ENCODE measurements at places on chromosomes 6 and 20.

DNA sequence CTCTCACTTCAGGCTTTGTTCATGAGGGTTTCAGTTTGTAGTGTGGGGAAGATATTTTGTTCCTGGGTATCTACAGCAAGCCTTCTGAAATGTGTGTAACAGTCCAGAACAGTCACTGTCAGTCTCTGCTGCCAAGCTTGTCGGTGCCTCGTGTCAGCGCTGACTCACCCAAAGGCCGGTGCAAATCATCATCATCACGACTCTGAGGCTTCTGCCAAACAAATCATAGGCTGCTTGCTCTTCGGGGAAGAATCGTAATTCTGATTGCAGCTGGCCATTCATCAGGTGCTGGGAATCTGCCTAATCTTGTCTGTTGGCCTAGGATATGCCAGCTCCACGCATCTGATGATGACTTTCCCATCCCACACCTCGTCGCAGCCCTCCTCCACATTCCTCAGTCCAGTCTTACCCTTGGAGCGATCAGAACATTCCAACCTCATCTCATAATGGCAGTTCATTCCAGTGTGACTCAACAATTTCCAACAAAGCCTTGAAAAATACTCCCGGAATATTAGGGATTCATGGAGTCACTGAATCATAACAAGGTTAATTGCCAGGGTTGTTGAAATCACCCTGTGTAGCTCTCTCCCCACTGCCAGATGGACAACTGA, 40.9 kb downstream of the ALDH8A1 start:
- no peak for DNase-seq

GRCh38 chr20:23314699-23315098, 35.9 kb upstream of the NXT1 start:
- no peak for DNase-seq

DNA sequence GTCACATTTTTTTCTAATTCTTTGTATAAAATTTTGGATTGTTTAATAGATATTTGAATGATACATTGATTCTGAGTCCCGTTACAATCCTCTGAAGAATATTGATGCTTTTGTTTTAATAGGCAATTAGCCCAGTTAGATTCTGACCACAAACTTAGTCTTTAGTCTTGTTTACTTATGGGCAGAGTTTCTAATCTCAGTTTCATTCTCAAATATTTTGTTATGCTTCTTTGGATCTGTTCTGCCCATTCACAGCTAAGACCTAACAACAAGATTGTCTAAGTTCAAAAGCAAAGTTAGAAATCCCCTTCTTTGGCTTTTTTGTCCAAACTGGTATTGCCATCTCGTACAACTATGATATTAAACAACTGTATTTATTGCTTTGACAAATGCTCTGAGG, 58.0 kb downstream of the TBXT start:
- no peak for DNase-seq

DNA sequence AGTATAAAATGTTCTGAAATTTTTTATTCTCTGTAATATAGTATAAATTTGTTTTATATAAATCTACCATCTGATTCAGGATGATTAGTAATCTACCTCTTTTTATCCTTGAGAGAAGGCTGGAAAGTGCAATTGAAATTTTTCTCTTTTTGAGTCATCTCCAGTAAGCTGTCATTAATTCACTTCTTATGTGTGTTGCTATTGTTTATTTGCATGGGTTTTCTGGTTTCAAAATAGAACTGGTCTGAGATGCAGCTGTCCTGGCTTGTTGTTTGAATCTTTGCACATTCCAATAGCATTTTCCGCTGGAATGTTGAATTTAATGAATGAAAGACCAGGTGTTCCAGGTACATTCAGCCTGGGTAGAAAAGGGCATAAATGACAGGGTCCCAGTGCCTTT, 24.3 kb upstream of the TAB2 start:
- DNase-seq: no peak

GRCh38 chr20:8633366-8633765, 435.5 kb upstream of the PLCB4 start:
- no peak for DNase-seq

GRCh38 chr6:28724395-28724794, 198.7 kb downstream of the GPX5 start:
- DNase-seq: no peak

GRCh38 chr6:164087211-164087610, 672.7 kb downstream of the QKI start:
- no peak for DNase-seq

- no peak for DNase-seq
These were observed 793 bp upstream of the FAM50B start for GRCh38 chr6:3848380-3848779.

GRCh38 chr20:16390991-16391390, 182.3 kb downstream of the KIF16B start:
- DNase-seq: no peak

DNA sequence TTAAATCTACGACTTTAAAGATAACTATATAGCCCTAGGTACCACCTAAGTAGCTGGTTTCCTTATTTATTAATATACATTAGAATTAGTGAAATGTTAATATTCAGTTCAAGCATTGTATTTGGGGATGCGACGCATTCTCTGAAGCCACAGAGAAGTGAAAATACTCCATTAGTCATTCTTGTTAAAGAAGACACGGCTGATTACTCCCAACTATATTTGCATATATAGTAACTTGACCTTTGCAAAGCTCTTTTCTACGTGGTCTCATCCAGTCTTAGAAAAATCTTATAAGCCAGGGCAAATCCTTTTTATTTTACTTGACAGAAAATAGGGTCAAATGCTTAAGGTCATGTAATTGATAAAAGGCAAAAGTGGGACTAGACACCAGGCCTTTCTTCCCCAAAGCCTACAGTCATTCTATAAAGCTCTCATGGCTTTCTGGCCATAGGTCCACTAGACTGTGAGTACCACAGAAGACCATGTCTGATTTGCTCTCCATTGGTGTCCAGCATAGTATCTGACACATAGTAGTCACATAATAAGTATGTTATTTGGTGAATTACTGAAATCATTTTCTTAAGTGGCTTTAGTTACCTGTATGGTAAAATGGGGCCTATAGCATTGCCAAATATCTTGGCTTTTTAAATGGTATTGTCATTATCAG, 11.3 kb downstream of the ZHX3 start:
- no peak for DNase-seq

DNA sequence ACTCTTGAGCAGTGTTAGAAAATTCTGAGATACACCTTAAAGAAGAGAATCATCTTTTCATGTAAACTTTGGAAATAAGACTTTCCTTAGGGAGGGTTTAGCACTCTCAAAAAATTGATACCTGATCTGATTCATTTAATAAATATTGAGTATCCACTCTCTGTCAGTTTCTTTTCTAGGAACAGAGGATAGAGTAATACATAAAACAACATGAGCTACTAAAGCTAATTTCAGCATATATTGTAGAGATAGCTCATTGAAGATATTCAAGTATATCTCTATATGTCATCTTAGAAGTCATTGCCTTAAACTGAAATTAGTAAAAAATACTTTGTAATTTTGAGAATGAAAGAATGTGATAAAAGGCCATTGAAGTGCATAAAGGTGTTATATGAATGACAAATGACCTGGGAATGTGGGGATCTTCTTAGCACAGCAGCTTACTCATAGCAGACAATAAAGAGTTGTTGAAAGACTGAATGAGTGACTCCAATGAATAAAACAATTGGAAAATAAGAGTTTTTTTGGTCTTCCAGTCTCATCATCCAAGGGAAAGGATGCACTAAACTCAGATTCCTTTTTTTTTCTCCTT, 29.2 kb downstream of the RHAG start:
- no peak for DNase-seq

GRCh38 chr6:160667639-160668481, 3.8 kb upstream of the LPA start:
- no peak for DNase-seq

- DNase-seq: no peak
These were observed 8.0 kb upstream of the STX7 start for GRCh38 chr6:132520953-132521352.

DNA sequence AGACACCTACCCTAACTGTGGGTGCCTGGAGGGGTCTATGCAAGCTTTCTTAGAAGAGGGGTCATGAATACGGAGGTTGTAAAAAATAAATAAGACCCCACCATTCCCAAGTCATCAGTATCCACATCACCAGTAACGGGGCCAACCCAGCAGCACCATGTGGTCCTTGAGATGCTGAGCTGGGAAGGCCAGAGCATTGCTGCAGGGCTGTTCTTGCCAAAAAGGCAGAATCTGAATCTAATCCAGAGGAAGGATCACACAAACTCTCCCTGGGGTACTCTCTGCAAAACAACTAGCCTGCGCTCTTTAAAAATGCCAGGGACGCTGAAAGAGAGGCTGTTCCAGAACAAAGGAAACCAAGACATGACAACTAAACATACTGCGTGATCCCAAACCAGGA, 43.2 kb downstream of the SSR1 start:
- DNase-seq: no peak

Data from activated naive CD4-positive, alpha-beta T cell (primary cell).